ENCODE measurements at places on chromosomes 5 and 9.

- DNase-seq: no peak
Observed at GRCh38 chr9:90975781-90976538, 174.3 kb downstream of the SYK start.

DNA sequence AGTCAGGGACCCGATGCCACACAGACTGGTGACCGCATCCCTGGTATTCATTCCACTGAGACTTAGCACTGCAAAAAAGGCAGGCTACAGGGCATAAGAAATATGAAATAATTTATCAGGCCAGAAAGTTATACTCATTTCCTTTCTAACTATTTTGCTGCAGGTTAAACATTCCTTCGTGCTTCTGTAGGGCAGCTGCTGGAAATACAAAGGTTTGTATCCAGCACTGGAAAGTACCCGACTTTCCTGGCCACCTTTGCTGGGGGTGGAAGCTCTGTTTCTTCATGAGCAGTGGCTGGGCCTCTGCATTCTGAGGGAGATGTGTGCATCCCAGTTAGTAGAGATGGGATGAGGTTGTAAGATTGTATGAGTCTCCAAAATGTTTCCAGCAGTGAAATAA lies 478.6 kb upstream of the WWC1 start:
- DNase-seq: no peak

DNA sequence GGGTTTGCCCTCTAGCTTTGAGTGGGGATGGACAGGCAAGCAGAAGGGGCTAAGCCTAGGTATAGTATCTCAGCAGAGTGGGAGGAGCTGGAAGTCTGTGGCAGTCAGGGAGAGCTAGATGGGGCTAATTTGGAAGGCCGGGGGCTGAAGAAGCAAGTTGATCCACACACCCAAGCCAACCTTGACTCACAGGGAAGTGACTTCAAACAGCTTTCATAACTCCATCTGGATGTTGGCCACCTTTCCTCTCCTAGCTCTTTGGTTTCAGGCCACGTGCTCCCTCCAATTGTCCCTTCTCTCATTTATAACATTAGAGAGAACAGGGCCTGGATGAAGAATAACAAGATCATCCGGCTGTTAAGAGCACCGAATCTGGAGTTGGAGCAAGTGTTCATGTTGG lies 36.8 kb downstream of the EGR1 start:
- no peak for DNase-seq

GRCh38 chr5:19676895-19677294 lies 311.1 kb downstream of the CDH18 start:
- no peak for DNase-seq

DNA sequence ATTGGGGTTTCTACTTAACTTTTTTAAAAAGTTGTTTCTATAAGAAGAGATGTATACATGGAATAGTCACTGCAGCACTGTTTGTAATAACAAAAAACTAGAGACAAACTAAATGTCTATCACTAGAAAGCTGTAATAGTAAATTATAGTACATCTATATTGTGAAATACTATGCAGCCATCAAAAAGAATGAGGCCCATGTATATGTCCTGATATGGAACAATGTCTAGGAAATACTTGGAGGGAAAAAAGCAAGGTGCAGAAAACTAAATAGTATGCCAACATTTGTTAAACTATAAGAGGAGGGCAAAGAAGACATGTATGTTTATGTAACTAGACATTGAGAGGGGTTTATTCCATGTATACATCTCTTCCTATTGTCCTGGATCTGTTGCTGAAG lies 2.9 kb upstream of the RAB14 start:
- no peak for DNase-seq

DNA sequence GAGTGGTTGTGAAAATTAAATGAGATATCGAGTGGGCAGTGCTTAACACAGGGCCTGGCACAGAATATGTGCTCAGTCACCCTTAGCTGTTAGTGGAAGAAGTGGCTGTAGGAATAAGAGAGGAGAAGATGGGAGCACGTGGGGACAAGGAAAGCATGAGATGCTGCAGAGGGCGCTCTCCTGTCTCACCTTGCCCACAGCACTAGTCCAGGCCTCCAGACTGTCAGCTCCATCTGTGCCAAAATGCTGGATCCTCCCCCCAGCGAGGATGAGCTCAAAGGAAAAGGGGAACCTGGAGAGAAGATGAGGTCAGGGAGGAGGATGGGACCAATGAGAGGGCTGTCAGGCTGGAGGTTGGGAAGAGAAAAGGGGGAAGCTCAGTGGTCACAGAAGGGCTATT lies 12.5 kb downstream of the ARAP3 start:
- DNase-seq: no peak
